Ecto neural progenitor cell (in vitro differentiated cells): ENCODE measurements at places on chromosomes 12 and 14.

GRCh38 chr14:74508292-74508731, 14.7 kb downstream of the ISCA2 start:
- peak; percentile 72 for DNase-seq

DNA sequence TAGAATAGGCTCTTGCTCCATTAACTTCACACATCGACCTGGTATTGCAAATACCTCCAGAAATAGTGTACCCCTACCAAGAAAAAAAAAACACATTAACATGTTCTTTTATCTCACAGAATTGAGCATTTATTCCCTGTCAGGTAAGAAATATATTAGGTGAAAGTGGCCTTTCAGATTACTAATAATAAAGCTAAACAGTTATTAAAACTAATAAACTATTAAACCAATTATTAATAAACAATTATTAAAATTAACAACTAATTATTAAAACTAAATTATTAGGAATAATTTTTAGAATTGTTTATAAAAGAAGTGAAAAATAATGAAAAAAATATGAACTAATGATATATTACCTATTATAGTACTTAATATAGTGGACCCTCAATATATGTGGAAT, 7.2 kb upstream of the AK7 start:
- no peak for DNase-seq

DNA sequence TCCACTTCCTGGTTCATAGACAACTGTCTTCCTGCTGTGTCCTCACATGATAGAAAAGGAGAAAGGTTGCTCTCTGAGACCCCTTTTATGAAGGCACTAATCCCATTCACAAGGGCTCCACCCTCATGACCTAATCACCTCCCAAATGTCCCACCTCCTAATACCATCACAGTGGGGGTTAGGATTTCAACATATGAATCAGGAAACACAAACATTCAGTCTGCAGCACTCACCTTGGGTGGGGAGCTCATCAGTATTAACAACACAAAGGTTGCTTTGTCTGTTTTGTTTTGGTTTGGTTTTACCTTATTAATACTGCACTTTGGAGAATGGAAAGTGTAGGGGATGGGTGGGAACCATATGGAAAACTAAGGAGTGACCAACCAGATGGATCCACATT, 10.5 kb upstream of the SMCO2 start:
- DNase-seq: no peak

DNA sequence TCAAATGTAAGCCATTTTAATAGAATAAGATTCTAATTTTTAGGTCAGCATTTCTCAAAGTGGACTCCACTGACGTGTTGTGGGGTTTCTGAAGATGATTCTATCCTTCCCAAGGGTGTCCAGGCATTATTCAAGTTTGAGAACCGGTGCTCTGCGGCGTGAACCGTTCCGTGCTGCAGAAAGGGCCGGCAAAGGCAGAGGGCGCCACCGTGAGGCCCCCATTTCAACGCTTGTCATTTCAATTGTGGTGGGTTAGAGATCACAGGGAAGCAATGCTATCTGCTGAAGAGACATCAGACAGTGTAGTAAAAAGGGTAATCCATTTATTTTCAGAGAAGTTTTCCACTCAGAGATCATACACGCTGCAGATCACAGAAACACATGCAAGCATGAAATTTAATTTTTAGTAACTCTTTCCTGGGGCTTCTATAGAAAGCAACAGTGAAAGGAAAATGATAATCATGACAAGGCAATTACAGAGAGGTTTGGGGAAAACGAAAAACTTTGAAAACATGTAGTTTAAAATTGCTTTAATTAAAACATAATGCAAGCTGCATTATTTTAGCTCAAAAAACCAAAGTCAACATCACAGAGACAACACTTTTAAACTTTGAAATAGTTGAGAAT, 201.7 kb downstream of the EXOC5 start:
- peak; percentile 82 for DNase-seq

- no peak for DNase-seq
Measured at GRCh38 chr14:26128931-26129671, 468.7 kb downstream of the NOVA1 start.

DNA sequence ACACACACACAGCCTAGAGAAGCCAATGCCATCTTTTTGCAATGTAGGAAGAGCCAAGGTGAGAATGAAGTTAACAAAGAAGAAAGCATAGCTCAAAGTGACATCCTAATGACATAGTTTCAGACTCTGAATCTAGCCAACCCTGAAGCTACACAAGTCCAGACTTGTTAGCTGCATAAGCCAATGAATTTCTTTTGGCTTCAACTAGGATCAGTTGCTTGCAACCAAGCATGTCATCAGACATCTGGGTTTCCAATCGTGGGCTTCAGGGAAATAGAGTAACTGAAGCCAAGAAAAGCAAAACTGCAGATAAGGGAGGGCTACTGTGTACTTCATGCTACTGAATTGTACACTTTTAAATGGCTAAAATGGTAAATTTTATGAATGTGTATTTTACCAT, 4.4 kb upstream of the GPHN start:
- no peak for DNase-seq

GRCh38 chr12:93061473-93062419, 132.7 kb upstream of the EEA1 start:
- DNase-seq: no peak

GRCh38 chr14:93305725-93306418, 27.0 kb downstream of the BTBD7 start:
- DNase-seq: no peak

DNA sequence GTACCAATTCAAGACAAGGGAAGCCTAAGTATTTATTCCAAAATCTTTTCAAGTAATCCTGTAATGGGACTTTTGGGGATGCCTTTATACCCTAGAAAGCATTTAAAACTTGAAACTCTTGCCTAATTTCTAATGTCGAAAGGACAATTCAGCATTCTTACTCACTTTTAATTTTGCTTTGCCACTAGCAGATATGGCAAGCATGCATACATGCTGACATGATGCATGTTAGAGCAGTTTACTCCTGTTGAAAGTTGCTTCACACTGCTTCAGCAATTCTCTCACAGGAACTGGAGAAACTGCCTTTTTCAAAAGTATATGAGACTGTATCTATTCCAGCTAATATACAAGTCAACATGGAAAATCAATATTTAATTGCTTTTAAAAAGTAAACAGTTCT, 79.9 kb downstream of the TAOK3 start:
- DNase-seq: no peak
